ENCODE measurements at places on chromosomes 5 and 9. TPM values are rescaled to one million over a fixed set of nuclear protein-coding genes. Genes with fewer than 3 reads are reported as not detected.
A peak's percentile ranks its signal among the peaks of the same experiment; 100 is the strongest.

The LCN1 gene
- total RNA-seq, result not detected

The LOX gene
- total RNA-seq, result 1.4 TPM

The PNPLA7 gene
- 1.8 TPM for total RNA-seq

The SPTAN1 gene
- total RNA-seq, result 280 TPM

The PRSS3 gene
- total RNA-seq, result not detected

The BTF3 gene
- total RNA-seq, result 641 TPM

The F2RL1 gene
- total RNA-seq, result 0.20 TPM

The LRRTM2 gene
- 1.3 TPM for total RNA-seq

DNA sequence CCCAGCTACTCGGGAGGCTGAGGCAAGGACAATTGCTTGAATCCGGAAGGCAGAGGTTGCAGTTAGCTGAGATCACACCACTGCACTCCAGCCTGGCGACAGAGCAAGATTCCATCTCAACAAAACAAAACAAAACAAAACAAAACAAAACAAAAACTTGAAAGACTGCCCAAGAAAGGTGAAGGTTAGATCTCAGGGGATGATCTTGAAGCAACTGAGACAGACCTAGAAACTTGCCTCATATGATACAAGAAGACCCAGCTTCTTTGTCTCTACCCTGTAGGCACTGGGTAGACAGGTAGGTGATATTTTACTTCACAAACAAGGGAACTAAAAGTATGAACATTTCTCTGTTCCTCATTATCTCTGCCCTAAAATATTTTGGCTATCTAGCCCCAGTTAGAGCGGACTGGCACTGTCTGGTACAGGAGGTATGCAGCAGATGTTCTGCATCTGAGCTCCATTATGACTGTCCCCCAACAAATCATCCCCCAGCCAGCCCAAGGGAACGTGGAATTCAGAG is 26.3 kb upstream of the SHOC1 start:
- H3K4me1 ChIP-seq, result no peaks in the 10 kb centered on the region
- no peak overlapping the region for H3K27ac ChIP-seq
- no peaks in the 10 kb centered on the region for H3K36me3 ChIP-seq
- no peak for DNase-seq

- H3K4me3 ChIP-seq, result no peak overlapping the region
- no peaks in the 10 kb centered on the region for H3K4me1 ChIP-seq
- no peak overlapping the region for H3K27ac ChIP-seq
Observed at GRCh38 chr5:12704955-12705354, 800.7 kb upstream of the CTNND2 start.

- no peak overlapping the region for H3K4me3 ChIP-seq
- H3K4me1 ChIP-seq, result no peaks in the 10 kb centered on the region
Observed at GRCh38 chr9:33489066-33489465, 15.3 kb upstream of the NOL6 start.

DNA sequence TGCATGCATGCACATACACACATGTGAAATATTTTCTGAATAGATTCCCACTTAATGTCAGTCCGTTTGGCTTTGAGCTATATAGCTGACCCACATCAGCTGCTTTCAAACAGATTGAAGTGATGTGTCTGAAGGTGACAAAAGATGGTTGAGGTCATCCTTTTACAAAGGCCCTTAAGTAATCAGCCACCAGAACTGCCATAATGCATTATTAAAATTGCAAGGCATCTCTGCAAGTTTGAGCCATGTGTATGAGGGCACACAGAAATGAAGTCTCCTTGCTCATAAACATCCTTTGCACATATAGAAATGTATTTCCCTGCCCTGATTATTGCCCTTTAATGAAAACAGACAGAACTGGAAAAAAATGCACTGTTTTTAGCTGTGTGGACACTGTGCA is 1043.0 kb upstream of the C9orf72 start:
- no peak overlapping the region for H3K27ac ChIP-seq
- H3K4me1 ChIP-seq, result no peaks in the 10 kb centered on the region
- no peak for DNase-seq
- H3K27me3 ChIP-seq, result no peaks in the 10 kb centered on the region
- no peak overlapping the region for H3K4me3 ChIP-seq

- DNase-seq, result no peak
- no peak overlapping the region for H3K4me3 ChIP-seq
- peaks cover 19% of the 10 kb centered on the region for H3K36me3 ChIP-seq
- H3K27me3 ChIP-seq, result no peaks in the 10 kb centered on the region
- no peaks in the 10 kb centered on the region for H3K4me1 ChIP-seq
Observed at GRCh38 chr5:78076351-78076750, 218.1 kb downstream of the AP3B1 start.

DNA sequence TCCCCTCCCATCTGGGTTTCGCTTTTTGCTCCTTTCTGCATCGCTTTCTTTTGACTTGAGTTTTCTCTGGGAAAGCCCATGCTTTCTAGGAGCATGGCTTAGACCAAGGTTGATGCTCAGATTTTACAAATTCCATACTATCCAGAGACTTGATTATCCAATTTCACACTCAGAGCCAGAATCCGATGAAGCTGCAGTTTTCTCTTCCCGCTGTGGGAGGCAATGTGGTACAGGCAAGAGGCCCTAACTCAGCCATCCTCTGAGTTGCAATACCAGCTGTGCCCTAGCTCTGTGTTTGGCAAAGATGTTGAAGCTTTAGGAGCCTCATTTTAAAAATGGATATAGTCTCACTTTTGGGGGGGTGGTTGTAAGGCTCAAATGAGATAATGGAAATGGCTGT is 85.1 kb downstream of the BRINP1 start:
- no peak overlapping the region for H3K27ac ChIP-seq
- H3K4me3 ChIP-seq, result no peak overlapping the region
- H3K36me3 ChIP-seq, result no peaks in the 10 kb centered on the region
- H3K27me3 ChIP-seq, result peaks cover 25% of the 10 kb centered on the region

DNA sequence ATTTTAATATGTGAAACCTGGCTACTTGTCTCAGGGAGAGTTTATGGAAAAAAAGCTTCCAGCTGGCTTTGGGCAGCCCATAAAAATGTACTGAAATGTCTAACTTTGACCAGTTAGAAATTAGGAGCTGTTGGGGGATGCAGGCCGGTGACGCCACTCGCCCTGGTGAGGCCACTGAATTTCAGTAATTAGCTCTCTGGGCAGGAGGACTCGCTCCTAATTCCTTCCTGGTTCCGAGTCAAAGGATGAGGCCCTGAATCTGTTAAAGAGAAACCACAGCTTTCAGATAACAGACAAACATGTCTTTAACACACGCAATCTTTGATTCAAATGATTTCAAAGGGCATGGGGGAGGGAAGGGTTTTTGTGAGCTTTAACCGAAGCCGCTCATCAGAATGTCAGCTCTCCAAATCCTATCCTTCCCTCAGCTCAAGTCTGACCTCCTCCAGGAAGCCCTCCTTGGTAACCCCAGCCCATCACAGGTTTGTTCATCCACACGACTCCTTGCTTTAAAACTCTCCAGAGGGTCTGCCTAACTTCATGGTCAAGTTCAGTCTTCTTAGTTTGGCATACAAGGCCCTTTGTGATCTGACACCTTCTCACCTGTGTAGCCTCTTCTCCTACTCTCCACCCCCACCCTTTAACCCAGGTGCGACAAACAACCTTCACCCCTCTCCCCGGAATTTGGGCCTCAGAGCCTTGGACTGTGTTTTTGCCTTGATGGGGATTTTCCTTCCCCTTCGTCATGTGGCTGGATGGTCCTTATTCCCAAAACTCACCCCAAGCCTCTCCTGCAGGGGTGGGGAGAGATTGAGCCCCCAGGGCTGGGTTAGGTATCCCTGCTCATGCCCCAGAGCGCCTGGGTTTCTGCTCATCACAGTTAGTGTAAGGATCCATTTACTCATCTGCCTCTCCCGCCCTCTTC is 13.6 kb upstream of the PHF19 start:
- no peak for DNase-seq
- peak overlapping the region; percentile 62 for H3K27ac ChIP-seq
- H3K4me1 ChIP-seq, result peaks cover 16% of the 10 kb centered on the region
- no peaks in the 10 kb centered on the region for H3K27me3 ChIP-seq
- H3K36me3 ChIP-seq, result no peaks in the 10 kb centered on the region

- no peak overlapping the region for H3K4me3 ChIP-seq
- H3K27me3 ChIP-seq, result no peaks in the 10 kb centered on the region
- H3K4me1 ChIP-seq, result no peaks in the 10 kb centered on the region
- no peak overlapping the region for H3K27ac ChIP-seq
- DNase-seq, result no peak
Observed at GRCh38 chr5:165919196-165919595, 2372.2 kb upstream of the WWC1 start.

DNA sequence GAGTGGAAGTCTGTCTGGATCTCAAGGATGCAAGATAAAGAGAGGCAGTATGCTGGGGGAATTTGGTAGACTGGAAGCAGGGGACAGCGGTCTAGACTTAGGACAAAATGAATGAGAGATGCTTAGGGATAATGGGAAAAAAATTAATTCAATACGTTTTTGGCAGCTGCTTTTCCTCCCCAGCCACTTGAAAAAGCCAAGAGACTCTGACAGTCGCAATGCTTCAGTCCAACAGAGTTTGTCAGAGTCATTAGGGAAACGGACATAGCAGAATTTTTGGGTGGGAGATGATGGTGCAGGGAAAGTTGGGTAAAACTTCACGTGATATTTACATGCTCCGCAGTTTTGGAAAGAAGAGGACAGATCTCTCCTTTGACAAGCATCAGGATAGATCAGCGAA is 129.7 kb downstream of the GOLPH3 start:
- no peak for DNase-seq
- H3K4me1 ChIP-seq, result peaks cover 29% of the 10 kb centered on the region
- H3K27ac ChIP-seq, result no peak overlapping the region
- no peak overlapping the region for H3K4me3 ChIP-seq

DNA sequence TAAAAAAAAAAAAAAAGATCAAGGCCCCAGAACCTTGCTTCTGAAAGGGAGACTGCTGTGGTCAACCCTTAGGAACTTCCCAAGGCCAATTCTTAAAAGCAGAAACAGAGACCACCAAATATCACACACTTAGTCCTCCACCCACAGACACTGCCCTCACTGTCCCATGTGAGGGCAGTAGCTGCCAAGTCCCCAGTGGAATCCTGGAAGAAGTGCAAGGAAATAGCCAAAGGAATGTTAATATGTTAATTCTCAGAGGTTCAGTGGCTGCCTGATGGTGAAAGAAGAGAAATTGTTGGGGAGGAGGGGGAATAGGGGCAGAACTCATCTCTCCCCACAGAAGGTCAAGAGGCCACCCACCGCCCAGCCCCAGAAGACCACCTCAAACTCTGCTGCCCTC is 23.1 kb downstream of the FSTL4 start:
- H3K4me1 ChIP-seq, result no peaks in the 10 kb centered on the region
- DNase-seq, result no peak
- no peaks in the 10 kb centered on the region for H3K27me3 ChIP-seq

- no peaks in the 10 kb centered on the region for H3K36me3 ChIP-seq
- DNase-seq, result no peak
- no peak overlapping the region for H3K4me3 ChIP-seq
- no peaks in the 10 kb centered on the region for H3K27me3 ChIP-seq
Observed at GRCh38 chr9:131290036-131290766, 678 bp downstream of the PLPP7 start.

GRCh38 chr9:137323531-137324331 is 21.7 kb upstream of the NRARP start:
- H3K4me3 ChIP-seq, result no peak overlapping the region
- H3K27ac ChIP-seq, result no peak overlapping the region
- DNase-seq, result no peak

DNA sequence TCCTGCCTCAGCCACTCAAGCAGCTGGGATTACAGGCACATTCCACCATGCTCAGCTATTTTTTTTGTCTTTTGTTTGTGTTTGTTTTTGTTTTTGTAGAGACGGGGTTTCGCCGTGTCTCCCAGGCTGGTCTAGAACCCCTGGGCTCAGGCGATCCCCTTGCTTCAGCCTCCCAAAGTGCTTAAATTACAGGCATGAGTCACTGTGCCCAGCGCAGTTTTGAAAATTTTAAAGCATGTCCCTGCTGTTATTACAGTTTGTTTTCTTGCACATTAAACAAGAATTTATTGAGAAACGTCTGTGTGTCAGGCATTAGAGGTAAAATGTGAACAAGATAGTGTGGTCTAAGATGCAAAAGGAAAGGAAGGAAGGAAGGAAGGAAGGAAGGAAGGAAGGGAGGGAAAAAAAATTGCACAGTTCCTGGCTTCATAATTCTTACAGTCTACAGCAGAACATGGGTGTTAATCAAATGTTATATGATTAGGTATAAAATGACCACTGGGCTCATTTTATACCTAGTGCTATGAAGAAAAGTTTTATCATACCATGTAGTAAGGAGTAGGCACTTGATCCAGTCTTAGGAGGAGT is 205.4 kb downstream of the SNX18 start:
- H3K36me3 ChIP-seq, result no peaks in the 10 kb centered on the region
- H3K27ac ChIP-seq, result no peak overlapping the region
- peaks cover 16% of the 10 kb centered on the region for H3K4me1 ChIP-seq
- no peak for DNase-seq
- no peaks in the 10 kb centered on the region for H3K27me3 ChIP-seq

DNA sequence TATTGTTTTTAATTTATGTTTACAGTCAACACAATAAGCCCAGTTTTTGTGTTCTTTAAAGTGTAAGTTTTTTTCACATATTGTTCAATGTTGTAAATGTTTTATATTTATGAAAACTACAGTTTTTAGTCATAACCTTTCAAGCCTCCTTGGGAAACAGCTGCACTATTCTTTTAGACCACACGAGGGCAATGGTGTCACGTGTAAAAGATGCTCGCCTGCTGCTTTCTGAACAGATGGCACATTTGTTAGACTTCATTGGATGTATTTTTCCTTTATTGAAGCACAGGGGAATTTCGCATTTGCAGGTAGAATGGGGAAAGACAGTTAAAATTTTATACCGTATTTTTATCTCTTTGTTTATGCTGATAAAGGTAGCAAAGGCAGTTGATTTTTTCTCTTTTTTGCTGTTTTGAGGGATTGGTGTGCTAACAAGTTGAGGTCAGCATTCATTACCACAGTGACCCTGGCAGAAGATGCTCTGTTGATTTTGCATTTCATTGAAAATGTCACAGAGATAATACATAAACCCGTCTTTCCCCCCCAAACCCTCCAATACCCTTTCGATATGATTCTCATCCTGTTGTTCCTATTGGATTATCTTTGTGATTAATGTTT is 59.0 kb downstream of the MAT2B start:
- no peak overlapping the region for H3K27ac ChIP-seq
- H3K4me1 ChIP-seq, result peaks cover 41% of the 10 kb centered on the region
- H3K4me3 ChIP-seq, result peak overlapping the region; percentile 11
- H3K36me3 ChIP-seq, result no peaks in the 10 kb centered on the region

DNA sequence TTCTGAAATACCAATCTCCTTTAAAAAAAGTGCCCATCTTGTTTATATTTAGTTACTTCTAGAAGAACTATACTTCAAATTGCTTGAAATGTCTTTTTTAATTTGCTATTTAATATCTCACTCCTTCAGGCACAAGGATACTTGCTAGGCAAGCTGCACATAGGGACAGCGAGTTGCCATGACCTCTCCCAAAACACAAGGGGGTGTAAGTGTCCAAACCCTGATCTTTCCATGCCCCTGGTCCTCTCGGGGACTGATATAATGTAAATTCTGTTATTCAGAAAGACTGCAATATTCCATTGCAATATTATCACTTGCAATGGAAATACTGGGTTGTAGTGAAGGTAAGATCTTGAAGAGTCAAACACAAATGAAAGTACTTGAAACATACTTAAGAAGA is 480.4 kb downstream of the CETN3 start:
- DNase-seq, result no peak
- H3K27ac ChIP-seq, result no peak overlapping the region
- no peak overlapping the region for H3K4me3 ChIP-seq
- peaks cover 29% of the 10 kb centered on the region for H3K4me1 ChIP-seq
